Femur (tissue), 1 donor: ENCODE measurements at places on chromosomes 5 and 9.
A peak's percentile ranks its signal among the peaks of the same experiment; 100 is the strongest.

DNA sequence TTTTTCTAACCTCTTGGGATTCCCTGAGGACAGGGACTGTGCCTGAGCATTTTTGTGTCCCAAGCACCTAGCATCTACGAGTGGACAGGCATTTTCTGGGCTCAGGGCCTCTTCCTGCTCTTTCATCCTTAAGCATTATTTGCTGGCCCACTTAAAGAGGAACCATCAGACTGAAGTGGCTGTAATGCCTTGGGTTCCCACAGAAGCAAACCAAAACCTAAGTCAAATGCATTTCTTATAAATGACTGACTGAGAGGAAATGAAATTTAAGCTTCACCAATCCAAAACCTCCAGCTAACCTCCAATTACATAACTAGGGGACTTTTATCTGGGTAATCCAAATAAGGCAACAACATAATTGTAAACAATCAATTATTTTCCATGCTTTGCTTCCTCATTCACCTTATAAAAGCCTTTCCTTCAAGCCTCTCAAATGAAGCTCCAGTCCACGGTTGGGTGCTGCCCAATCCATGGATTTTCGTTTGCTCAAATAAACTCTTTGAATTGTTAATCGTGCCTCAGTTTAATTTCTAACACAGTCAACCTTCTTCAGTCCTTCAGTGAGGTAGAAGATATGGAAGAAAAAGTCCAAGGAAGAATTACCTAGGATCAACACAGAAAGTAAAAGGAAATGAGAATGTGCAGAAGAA, 25.3 kb upstream of the SLC31A2 start:
- no peak for DNase-seq

DNA sequence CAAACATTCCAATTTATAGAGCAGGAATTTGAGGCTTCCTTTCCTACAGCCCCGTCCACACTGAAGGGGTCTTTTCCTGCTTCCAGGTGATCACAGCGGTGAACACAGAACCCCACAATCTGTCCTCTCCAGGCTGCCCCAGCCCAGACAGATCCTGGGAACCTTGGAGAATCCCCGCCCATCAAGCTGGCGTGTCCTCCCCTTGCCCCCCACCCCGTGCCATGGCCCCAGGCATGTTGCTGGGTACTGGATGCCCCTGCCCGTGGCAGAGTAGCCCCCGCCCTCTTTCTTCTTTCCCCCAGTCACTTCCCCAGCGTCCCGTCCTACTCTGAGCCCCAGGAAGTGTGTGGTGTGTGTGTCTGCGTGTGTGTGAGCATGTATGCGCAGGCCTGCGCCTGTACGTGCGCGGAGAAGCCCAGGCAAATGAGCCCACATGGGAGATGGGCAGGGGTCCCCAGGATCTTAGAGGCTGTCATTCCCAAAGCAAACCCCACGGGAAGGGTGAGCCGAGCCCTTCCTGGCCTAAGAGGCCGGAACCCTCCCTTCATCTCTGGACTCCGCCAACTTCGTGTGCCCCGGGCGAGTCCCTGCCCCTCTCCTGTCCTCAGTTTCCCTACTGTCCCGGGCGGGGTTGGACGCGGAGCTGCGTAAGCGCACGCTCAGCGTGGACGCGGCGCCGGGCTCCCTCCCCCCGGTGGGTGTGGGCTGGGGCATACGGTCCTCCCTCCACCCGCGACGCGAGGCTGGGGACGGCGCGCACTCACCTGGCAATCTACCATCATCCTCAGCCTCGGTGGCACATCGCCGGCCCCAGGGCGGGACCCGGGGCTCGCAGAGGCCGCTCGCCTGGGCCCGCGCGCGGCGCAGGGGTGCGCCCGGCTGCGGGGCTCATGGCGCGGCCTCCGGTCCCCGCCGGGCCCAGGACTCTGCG, 15.2 kb downstream of the GBGT1 start:
- DNase-seq = peak; percentile 61

GRCh38 chr9:86836797-86837196, 110.5 kb downstream of the GAS1 start:
- no peak for DNase-seq

GRCh38 chr5:158698768-158699284, 400.9 kb downstream of the EBF1 start:
- no peak for DNase-seq

- DNase-seq = peak; percentile 28
Observed at GRCh38 chr5:159052401-159053011, 47.2 kb downstream of the EBF1 start.

DNA sequence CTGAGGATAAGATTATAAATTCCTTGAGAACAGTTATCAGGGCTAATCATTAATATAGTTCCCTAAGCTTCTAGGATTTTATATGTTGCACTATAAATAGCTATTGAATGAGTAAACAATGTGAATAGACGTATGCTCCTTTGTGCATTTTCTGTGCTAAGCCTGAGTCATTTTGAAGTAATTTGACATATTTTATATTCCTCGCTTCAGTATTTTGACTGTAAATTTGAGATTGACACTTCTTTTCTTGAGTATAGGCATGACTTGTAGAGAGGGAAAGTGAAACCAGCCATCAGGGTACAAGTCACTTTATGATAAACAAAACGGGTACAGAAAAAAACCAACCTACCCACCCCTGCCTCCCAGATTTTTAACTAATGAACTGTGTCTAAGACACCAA, 367.7 kb upstream of the PRR16 start:
- no peak for DNase-seq

DNA sequence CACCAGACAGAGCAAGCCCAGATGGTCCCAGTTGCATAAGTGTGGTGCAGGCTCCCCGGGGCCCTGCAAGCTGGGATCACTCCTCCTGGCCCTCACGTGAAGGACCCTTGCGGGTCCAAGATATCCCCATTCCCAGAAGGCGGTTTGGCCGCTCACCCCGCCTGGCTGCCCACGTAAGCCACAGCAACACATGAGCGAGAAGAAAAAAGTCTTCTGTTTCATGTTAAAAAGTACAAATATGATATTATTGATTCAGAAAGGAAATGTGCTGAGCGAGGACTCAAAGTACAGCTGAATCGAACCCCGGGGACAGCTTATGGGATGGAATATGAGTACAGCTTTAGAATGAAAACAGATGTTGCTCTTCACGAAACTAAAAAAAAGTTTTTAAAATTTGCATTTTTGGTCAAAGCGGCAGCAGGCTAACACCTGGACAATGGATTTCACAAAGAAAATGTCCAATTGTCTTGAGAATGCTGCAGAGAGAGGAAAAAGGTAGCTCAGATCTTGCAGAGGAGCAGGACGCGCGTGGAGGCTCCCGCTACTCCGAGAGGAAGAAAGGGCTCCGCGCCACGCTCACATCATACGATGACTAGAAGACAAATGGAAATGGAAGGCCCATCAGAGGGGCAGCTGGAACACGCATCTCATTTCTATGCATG, 427.6 kb downstream of the IRX1 start:
- DNase-seq = peak; percentile 84

DNA sequence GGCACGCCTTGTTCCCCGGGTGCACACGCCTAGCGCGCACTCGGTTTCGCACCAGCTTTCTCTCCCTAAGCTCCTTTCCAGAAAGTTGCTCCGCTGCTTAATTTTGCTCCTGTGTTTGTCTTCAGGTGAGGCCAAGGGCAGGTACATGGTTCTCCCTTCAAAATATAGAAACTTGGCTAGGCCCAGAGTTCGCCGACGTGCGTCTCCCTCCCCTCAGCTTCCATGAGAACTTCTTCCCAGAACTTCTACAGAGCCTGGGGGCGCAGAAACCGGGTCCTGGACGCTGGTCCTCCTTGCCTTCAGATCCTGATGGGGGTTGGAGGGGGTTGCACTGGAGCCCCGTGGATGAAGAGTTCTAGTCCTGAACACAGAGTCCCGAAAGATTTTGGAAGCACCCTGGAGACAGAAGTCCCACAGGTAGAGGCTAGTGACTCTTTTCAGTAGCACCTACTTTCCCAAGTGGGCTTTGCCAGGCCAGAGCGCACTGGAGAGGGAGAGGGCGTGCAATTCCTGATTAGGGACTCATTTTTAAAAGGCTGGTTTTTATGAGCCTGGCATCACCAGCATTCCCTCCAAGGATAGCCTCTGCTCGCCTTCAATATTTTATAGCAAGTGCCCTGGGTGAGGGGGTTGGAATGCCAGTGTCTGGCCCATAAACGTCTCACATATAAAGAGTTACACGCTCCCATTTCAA, 128.4 kb downstream of the TMEM174 start:
- DNase-seq = no peak

DNA sequence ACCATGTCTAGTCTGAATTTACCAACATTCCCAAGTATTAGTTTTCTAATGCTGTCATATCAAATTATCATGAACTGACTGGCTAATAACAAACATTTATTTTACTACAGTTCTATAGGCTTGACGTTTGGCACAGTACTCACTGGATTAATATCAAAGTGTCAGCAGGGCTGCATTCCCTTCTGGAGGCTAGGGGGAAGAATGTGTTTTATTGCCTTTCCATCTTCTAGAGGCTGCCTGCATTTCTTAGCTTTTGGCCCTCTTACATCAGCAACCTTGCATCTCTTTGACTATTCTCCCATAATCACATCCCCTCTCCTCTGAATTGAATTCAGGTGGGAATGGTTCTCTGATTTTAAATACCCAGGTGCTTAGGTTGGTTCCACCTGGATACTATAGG, 84.7 kb downstream of the EDIL3 start:
- no peak for DNase-seq

DNA sequence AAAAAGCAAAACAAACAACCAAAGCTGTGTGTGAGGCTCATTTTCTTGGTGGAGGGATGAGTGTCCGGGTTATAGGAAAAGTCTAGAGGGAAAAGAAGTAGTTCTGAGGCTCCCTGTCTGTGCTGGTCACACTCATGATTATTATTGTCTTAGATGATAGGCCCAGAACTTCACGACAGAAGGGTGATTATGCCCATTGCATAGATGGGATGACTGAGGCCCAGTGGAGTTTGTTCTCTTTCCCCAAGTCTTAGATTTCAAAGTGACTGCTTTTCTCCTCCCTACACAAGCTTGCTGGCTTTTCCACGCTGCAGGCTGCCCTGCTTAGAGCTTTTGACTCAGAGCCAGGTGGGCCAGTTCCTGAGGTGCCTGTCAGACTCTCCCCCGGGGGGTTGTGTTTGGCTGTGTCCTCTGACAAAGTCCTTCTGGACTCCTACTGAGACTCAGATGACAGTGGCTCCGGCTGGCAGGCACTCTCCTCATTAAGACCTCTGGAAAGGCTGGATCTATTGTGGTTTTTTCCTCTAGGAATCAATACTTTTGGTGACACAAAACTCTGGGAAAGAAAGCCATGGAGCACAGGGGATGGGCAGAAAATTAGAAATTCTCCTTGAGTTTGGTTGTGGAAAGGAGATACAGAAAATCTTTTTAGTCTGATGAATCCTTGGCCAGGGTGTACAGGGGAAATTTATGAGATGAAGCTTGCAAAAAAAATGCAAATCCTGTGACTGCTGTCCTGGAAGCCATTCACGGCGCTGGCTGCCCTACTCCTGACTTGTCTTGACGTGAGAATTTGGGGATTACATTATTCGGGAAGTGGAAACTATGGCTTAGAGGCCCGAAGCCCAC, 120.9 kb downstream of the NSG2 start:
- DNase-seq = peak; percentile 69

GRCh38 chr5:92917044-92917443, 664.0 kb downstream of the NR2F1-AS1 start:
- DNase-seq = no peak

DNA sequence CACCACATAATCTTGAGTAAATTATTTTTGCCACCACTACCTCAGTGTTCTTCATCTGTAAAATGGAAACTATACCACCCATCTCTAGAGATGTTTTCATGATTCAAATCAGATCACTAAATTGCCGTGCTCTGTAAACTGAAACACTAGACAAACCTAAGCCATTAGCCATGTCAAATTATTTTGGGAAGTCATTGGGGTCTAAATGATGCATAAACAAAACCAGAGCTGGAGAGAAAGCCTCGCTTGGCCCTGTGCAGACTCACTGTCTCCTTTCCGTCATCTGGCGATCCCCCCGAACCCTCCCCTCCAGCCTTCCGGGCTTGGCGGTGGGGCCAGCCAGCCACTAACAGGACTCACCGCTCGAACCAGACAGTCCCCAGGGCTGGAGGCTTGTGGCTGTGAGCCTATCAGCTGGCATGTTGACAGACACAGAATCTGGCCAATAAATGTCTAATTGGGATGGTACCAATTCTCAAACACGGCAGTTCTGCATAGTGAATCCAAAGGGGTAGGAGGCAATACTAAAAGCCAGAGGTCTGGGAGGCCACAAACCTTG, 256.5 kb downstream of the SEC61B start:
- DNase-seq = peak; percentile 32

DNA sequence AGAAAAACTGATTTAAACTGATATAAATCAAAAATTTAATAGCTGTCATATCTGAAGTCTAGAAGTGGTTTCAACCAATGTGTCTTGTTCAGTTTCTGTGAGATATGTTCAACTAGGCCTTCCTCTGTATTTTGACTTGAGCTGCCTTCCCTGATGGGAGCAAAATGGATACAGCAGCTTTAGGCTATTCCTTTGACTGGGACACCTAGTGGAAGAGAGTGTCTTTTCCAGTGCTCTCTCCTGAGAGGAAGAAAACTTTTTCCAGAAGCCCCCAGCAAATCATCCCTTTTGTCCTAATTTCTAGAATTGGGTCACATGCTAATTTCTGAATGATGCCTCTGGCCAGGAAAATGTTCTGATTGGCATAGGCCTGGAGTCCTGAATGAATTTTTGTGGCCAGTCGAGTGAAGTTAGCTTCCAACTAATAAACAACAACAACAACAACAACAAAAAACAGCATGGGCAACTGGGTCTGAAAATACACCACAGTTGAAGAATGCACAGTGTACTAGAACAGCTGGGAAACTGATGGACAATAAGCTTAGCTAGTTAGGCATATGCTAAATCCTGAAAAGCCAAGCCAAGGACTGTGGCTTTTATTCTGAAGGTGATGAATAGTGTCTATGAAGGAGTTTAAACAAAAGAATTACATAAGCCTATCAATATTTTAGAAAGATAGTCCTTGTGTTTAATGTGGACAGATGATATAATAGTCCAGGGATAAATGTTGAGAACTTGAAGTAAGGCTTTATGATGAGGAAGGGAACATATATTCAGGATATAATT, 125.7 kb downstream of the FBN2 start:
- no peak for DNase-seq

- no peak for DNase-seq
Observed at GRCh38 chr9:6656614-6657300, 11.2 kb upstream of the GLDC start.

GRCh38 chr5:50745221-50745910, 78.9 kb downstream of the PARP8 start:
- DNase-seq = no peak

- no peak for DNase-seq
Observed at GRCh38 chr9:121013911-121014310, 36.2 kb downstream of the C5 start.
